ENCODE measurements at places on chromosomes 5 and 9. TPM values are rescaled to one million over a fixed set of nuclear protein-coding genes. Genes with fewer than 3 reads are reported as not detected.

- ATAC-seq: no peak
Measured at GRCh38 chr9:38254151-38254550, 138.4 kb upstream of the ALDH1B1 start.

GRCh38 chr5:171543148-171543815, 123.8 kb downstream of the FGF18 start:
- ATAC-seq: peak; percentile 29

DNA sequence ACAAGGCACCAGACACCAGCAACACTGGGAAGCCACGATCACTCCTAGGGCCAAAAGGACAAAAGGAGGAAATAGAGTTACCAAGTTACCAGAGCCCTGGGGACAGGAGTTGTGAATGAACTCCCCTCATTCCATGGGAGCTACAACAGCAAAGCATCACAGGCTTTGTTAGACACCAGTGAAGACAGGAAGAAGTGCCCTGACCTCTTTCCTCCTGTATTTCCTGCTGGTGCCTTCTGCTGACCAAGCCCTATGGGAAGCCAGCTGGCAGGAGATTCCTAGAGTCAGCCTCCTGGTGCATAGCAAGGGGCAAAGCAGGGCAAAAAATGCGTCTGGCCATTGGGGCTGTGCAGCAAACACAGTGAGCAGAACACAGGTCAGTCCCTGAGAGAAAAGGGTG, 374.7 kb downstream of the ZSWIM6 start:
- no peak for ATAC-seq

Gene TMOD1
- 0.60 TPM for total RNA-seq

Gene SCGB3A2
- not detected for total RNA-seq

Gene SEMA4D
- 30.4 TPM for total RNA-seq

DNA sequence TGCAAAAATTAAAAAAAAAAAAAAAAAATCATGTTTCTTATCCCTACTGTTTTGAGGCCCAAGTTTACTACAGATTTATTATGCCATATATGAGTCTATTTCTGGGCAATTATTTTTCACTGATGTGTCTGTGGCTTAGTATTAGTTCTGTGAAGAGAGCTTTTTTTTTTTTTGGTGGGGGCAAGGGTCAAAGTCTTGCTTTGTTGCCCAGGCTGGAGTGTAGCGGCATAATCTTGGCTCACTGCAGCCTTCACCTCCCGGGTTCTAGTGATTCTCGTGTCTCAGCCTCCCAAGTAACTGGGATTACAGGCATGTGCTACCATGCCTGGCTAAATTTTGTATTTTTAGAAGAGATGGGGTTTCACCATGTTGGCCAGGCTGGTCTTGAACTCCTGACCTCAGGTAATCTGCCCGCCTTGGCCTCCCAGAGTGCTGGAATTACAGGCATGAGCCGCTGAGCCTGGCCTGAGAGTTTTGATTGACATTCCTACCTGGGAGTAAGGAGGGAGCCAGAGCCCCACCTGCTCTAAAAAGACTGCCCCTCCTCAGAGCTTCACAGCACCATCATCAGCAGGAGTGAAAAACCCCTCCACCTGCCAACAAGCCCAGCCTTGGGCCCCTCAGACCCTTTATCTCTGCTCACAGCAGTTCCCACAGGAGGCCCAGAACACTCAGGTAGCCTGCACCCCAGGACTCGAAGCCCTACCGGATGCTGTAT, 36.1 kb upstream of the JADE2 start:
- ATAC-seq: no peak

Gene CDK7
- total RNA-seq: 31.7 TPM

- peak; percentile 29 for ATAC-seq
Measured at GRCh38 chr5:131536211-131536826, 98.7 kb downstream of the RAPGEF6 start.

- ATAC-seq: no peak
Measured at GRCh38 chr9:86039991-86040860, 59.1 kb downstream of the GOLM1 start.

Gene GABRA6
- total RNA-seq: not detected

- ATAC-seq: peak; percentile 62
Measured at GRCh38 chr5:34452170-34452828, 203.8 kb upstream of the RAI14 start.

Gene NEUROG1
- not detected for total RNA-seq

- ATAC-seq: no peak
Measured at GRCh38 chr5:102523541-102524175, 24.9 kb upstream of the SLCO6A1 start.

Gene CDH18
- total RNA-seq: not detected

DNA sequence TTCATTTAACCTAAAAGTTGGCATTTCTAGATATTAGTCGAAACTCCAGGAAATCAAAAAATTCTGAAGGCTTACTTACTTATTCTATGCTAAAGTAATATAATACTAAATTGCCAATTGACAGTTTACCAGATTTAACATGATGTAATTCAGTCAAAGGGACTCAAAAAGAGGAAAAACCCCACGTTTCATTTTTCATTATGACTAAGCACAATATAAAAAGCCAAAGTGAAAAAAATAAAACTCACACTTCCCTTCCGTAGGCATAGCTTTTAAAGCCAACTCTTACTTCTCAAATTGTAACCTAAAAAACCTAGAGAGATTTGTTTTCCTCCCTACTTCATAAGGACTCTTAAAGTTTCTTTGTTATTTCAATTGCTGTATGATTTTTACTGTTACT, 146.6 kb downstream of the RAPGEF6 start:
- no peak for ATAC-seq

DNA sequence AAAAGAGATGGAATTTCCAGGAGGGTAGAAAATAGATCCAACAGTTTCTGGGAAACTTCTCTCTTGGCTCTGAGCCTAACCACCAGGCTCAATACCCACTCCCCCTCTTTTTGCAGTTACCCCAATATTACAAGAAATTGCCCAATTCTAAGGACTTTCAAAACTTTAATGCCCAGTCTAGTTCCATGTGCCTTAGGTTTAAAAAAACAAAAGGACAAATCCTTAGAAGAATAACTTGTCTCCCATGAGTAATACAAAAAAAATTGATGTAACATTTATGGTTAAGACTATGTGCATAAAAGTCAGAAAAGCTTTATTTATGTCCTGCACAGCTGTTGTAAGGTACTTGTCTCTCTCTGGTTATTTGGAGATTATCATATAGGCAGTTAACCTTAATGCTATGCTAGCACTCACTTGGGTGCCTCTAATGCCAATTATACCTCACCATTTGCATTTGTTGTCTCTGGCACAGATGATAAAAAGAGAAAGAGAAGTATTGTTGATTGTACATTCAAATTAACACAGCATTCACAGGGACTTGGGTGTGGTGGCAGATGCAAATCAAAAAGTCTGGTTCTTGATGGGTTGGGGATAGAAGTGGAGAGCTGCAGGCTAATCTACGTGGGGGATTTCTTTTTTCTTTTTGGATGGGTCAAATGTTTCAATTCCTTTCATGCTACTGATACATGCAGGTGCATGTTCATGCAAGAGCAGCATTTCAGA, 159.4 kb downstream of the PIK3R1 start:
- peak; percentile 6 for ATAC-seq

DNA sequence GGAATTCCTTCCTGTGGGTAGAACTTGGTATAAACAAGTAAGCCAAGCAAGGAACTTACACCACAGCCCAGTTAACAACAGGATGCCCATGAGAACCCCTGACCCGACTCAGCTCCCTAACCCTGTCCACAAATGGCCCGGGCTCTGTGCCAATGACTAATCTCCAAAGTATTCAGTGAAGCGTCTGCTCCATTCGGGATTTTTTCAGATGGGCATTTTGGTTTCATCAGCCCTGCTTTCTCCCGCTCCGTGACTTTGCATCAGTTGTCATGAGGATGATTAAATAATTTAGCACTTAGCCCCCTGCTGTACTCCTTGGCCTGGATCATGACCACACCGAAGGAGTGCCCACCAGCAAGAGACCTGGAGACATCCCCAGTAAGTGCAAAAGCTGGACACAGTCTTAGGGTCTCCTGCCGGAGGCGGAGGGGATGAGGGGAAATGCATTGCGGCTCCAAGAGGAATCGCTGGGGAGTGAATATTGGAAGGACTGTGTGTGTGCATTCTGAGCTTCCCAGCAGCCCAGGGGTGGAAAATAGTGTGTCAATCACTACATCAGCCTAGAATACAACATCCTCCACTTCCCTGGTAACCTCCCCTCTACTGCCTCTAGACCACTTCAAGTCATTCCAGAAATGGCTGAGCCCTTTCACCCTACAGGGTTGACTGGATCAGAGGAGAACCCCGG, 41.4 kb upstream of the DNAH5 start:
- peak; percentile 20 for ATAC-seq

Gene SPOCK1
- total RNA-seq: 0.48 TPM

DNA sequence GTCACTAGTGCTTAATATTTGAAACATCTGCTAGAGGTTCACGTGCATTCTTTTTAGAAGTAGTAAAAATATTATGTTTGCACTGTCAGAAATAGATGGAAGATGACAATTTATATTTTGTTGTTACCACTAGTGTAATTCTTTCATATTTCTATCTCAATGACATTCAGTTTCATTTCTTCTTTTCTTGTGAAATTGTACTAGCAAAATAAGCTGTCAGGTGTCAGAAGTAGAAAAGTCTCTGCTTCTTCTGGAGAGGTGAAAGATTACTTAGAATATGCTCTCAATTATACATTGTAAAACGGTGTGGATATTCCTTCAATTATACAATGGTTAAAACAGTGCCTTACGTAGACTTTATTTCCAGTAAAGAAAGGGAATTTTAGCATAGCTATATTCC, 395.4 kb downstream of the CSNK1G3 start:
- ATAC-seq: no peak

Gene CDC25C
- 2.7 TPM for total RNA-seq

GRCh38 chr5:122424132-122424531, 112.1 kb downstream of the SNCAIP start:
- ATAC-seq: peak; percentile 80

- no peak for ATAC-seq
Measured at GRCh38 chr5:18023275-18023674, 389.0 kb downstream of the TAF11L14 start.

Gene NR4A3
- 0.24 TPM for total RNA-seq

Gene IL31RA
- 0.68 TPM for total RNA-seq

Gene SLC6A19
- total RNA-seq: not detected

Gene KIF20A
- total RNA-seq: 21.2 TPM

- peak; percentile 91 for ATAC-seq
Measured at GRCh38 chr5:108295578-108296368, 86.1 kb downstream of the FBXL17 start.

DNA sequence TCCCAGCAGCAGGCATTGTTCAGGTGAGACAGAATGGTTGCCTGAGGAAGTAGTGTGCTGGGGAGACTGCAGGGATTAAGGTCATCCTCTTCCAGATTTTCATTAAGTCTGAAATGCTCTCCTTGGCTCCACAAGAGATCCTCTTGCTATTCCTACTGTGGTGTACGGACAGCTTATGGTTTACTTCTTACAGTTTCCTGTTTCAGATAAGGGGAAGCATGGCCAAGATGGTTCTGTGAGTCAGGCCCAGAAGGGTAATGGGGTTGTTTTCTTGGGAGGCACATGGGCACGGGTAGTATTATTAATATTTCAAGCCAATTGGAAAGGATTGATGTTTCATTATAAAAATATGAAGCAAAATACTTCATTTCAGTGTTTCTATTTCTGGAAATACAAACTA, 42.9 kb downstream of the GLRX start:
- ATAC-seq: no peak

- no peak for ATAC-seq
Measured at GRCh38 chr9:134986957-134987356, 69.2 kb upstream of the FCN1 start.

DNA sequence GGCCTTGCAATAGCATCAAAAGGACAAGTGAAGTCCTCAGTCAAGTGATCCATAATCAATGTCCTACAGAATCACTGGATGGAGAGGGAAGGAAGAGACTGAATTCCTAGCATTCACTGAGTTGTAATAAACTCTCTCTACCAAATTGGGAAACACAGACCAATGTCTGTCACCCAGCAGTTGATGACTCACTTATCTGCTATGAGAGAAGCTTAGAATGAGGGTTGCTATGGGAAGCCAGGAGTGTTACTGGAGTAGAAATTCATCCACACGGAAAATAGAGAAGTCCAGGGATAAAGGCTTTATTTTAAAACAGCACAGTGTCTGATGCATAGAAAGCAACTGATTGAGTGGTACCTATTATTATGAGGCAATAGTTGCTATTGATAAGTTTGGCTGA, 407.4 kb downstream of the BRINP1 start:
- no peak for ATAC-seq

GRCh38 chr5:5199495-5199894, 59.4 kb downstream of the ADAMTS16 start:
- no peak for ATAC-seq

DNA sequence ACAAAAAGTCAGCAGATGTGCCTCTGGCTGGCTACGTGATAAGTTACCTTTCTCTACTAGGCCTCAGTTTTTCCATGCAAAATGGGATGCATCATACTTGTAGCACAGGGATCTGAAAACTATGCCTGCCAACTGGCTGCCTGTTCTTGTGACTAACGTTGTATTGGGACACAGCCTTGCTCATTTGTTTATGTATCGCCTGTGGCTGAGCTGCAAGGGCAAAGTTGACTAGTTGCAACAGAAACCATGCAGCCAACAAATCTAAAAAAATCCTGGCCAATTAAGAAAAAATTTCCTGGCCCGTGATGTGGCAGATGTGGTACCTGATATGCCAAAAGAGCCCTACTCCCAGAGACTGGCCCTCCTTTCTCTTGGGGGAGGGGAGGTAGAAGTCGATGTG, 131.3 kb downstream of the SEC61B start:
- ATAC-seq: peak; percentile 63

- no peak for ATAC-seq
Measured at GRCh38 chr9:127525401-127526188, 74.3 kb downstream of the LRSAM1 start.

Gene ORM1
- 1.6 TPM for total RNA-seq

Measured in esophagus mucosa (tissue), 1 donor.